ENCODE measurements at places on chromosomes 1 and 21. TPM values are rescaled to one million over a fixed set of nuclear protein-coding genes. Genes with fewer than 3 reads are reported as not detected.
A peak's percentile ranks its signal among the peaks of the same experiment; 100 is the strongest.

- DNase-seq = no peak
These were observed 391 bp upstream of the KIAA1614 start for GRCh38 chr1:180912211-180912800.

DNA sequence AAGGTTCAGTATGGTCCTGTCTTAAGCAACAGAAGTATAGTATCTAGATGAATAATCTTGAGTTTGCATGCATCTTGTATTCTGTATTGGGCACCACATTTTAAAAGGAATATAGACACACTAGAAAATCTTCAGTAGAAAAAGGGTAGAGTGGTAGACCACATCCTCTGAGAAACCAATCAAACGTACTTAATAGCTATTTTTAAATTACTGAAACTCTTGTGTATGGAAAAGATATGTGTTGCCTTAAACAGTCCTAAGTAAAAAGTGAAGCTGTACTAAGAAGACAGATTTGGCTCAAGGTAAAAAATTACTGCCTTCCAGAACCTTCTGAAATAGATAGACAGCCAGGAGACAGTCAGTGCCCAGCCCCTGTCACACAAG, 3.1 kb downstream of the CTXND2 start:
- DNase-seq = no peak

GRCh38 chr1:179823693-179824092, 53.9 kb downstream of the TOR1AIP2 start:
- DNase-seq = no peak

GRCh38 chr1:12769031-12769430, 4.5 kb upstream of the PRAMEF12 start:
- no peak for DNase-seq

DNA sequence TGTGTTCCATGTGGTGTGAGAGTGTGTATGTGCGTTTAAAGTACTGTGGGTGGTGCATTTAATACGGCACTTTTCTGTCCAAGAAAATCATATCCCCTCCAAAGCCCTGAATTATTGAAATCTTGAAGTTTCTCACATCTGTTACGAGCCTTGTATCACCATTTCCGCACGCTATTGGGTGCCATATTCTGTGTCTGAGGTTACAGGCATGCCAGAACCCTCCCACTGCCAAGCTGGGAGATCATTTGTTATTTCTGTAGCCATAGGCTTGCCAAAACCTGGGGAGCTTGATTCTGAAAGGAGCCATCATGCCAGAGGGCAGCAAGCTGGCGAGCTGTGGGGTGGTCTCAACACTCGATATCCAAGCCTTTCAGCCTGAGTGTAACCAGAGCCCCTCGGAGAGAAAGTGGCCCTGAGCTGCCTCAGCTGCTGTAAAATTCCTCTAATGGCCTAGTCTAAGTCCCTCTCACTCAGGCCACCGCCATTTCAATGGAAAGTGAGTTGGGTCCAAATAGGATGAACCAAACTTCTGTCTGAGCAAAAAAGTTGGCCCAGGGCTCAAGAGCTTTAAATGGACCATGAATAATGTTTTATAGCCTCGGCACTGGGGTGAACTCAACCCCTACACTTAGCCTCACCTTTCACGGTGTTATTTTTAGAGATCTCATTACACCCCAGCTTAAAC, 298.4 kb upstream of the DUSP10 start:
- no peak for DNase-seq

DNA sequence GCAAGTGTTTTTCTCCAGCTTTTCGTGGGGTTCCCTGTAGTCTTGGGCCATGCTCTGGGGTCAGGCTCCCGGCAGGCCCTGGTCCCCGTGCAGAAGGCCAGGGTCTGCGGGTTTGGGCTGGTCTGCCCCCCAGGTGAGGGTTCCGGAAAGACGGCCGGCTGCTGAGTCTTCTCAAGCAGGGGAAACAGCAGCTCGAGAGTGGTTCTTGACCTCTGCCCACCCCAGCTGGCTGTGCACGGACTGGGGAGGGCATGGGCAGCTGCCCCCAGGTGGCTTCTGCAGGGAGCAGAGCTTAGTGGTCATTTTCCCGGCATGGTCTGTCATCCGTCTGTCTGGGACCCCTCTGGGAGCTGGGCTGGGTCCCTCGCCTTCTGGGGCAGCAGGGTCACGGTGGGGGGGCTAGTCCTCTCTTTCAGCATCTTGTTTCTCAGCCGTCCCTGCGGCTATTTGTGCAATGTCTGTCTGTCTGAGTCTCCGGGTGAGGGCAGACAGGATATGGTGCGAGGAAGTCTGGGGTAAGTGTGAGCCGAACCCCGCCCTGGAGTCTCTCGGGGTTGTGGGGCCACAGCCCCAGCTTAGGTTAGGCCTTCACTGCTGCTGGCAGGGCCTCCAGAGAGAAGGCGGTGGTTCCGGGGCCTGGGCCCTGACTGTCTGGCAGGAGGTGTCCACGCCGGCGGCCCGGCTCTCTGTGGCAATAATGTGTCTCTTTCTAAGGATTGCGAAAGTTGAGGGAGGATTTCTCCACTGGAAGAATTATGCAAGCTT, 6.1 kb downstream of the SKI start:
- DNase-seq = peak; percentile 88

DNA sequence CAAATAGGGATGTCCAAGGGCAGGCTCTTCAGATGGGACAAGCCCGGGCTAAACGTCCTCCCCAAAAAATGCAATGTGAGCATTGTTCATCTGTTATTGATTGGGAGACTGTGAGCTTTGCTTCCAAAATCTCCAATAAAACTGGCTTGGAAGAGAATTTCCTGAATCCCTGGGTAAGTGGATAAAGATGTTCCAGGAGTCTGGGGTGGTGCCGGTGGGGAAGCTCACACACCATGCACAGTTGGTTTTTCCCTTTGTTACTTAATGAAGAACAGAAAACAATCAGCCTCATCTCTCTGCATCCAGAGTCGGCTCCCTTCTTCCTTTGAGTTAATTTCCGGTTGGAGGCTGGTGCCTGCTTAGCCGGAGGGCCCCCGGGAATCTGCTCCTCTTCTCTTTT, 72.1 kb upstream of the ZBTB40 start:
- DNase-seq = no peak

- DNase-seq = no peak
These were observed 9.0 kb downstream of the UMODL1 start for GRCh38 chr21:42079939-42080787.

DNA sequence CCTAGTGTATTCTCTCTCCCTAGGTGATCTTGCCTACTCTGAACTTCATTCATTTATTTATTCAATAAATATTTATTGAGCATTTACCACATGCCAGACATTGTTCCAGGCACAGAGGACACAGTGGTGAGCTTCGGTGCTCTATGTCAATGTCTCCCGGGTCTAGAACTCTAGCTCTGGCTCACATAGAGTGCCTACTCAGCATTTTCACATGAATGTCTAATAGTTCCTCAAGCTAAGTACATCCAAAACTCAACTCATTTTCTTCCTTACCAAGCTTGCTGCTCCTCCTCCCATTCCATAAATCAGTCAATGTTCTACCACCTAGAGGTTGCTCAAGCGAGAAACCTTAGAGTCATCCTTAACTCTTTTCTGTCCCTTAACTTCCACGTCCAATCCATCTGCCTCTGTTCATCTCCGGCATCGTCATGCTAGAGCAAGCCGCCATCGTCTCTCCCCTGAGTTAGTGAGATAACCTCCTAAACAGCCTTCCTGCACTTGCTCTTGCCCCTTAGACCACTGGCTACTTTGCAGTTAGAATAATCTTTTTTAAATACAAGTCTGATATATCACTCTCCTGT, 67.5 kb downstream of the TMEM53 start:
- no peak for DNase-seq

GRCh38 chr1:25782608-25783201, 17.3 kb upstream of the SELENON start:
- no peak for DNase-seq

DNA sequence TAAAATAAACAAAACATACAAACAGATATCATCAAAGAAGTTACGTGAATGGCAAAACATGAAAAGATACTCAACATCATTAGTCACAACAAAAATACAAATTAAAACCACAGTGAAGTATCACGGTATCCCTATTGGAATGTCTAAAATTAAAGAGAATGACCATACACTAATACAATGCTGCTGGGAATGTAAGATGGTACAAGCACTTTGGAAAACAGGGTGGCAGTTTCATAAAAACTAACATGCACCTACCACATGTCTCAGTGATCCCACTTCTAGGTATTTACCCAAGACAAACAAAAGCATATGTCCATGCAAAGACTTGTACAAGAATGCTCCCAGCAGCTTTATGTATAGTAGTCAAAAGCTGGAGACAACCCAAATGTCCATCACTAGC, 69.1 kb downstream of the HSF2BP start:
- no peak for DNase-seq

DNA sequence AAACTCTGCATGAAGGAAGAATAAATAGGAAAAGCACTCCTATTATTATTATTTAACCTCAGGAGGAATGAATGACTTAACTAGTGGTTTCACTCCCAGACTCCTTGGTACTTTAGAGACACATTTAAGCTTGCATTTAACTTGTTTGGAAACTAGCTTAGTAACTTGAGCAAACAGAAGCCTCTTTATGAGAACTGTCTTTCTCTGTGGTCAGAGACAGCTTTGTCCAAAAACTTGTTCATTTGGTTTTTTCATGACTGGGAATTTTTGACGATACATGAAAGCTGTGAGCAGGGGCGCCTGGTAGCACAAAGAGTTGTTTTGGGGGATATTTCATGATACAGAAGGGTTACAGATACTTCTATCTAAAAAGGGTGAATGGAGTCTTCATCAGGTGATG, 33.6 kb upstream of the VTCN1 start:
- DNase-seq = no peak

DNA sequence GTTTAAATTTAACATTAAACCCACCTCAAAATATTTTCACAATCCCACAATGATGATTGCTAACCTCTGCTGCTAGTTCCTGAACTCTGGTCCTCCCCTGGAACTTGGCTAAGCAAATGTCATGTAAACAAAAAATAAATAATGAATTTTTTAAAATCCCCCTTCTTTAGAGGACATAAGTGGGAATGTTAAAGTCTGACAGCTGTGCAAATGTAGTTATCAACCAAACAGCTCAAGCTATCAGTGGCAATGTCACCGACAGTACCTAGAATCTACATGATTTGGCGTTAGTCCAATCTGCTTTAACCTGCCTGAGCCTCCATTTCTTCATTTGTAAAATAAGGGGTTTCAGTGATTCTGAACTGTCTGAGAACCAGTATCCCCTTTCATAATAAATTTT, 67.7 kb downstream of the GDAP2 start:
- DNase-seq = no peak

Gene OR2L5
- not detected for total RNA-seq

Gene A3GALT2
- not detected for total RNA-seq

Gene HUNK
- total RNA-seq = 0.20 TPM

Gene PDZK1
- total RNA-seq = not detected

Gene RIPPLY3
- not detected for total RNA-seq

Data from activated CD8-positive, alpha-beta T cell treated with anti-CD3 and anti-CD28 coated beads for 36 hours (primary cell).